Activated T-helper 1 cell treated with anti-CD3 and anti-CD28 coated beads, Interleukin-2, amount 50 U/mL, for 16 hours (primary cell): ENCODE measurements at places on chromosomes 7 and 10.

DNA sequence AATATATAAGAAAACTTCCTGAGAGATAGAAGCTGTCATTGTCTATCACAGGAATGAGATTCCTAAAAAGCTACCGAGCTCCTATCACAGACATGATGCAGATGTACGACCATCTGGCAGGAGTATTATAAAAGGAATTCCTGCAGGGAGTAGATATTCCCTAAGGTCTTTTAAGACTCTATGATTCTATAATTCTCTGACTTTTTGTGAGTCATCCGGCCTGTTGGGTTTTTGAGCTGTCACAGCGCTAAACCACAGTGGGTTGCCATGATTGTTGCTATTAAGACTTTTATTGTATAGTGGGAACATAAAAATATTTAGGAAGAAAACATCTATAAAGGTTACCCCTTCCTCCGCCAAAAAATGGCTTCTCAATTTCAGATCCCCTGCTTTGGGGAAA is 223.4 kb downstream of the BMPER start:
- DNase-seq = no peak

- no peak for DNase-seq
Measured at GRCh38 chr10:86077871-86078638, 288.5 kb downstream of the GRID1 start.

- DNase-seq = no peak
Measured at GRCh38 chr7:41315764-41316163, 387.1 kb downstream of the INHBA start.

DNA sequence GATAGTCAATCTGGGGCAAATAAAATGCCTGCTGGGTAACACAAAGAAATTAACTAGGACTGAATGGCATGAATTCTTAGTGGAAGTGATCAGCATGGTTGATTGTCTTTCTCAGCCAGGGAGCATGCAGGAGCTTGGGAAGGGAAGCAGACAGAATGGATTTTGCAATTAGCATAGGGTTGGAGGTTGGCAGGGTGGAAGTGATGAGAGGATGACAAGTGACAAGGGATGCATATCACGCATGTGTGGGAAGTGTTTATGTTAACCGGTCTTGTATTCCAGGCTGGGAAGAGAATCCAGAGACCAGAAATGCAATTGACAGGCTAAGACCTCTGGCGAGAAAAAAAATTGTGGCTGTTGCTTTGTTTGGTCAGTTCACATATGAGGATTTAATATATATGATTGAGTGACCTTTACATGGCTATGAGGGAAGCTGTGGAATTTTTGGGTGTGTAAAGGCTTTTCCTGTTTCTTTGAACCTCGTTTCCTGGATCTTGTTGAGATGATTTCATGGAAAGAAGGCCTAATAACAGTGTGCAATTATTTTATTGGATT is 8.3 kb downstream of the MDFIC start:
- DNase-seq = no peak

DNA sequence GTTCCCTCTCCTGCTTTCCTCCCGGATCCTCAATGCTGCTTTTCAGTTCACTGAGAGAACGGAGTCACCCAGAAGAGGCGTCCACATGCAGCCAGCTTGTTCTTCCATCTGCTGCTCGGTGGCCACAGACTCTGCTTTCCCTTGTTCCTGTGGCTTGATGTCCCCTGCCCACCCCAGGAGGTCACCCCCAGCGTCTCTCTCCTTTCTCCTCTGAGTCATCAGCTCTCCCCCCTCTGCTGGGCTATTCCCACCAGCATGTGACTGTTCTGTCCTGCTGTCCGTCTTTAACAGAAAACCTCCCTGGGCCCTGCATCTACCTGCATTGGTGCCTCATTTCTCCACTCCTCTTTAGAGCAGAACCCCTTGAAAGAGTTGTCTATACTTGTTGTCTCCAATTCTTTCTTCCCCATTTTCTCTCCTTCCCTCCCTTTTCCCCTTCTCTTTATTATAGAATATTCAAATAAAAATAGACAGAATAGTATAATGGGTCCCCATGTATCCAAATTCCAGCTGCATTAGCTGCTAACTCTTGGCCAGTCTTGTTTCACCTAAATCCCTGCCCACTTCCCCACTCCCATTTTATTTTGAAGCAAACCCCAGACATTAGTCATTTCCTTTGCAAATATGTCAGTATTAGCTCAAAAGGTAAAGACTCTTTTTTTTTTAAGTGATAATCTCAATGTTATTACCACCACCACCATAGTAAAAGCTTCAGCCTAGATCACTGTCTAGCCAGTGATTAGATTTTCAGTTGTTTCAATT is 4.1 kb downstream of the ZNF282 start:
- DNase-seq = no peak

- DNase-seq = no peak
Measured at GRCh38 chr10:1398626-1399410, 338.5 kb downstream of the ADARB2 start.

DNA sequence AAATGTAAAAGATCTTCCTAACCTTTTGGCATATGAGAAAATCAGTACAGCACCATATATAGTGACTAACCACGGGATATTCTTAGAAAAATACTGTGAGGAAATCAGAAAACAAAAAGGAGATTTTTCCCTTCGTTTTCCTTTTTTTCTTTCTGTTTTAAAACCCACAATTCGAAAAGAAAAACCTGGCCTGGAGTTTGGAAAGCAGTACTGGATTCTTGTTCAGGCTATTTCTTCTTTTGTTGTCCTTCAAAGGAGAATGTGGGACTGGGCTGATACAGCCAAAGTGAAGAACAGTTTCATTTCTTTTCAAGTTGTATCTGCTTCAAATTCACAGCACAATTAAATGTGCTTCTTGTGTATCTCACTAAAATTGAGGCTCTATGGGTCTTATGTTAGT is 156.8 kb upstream of the PHYHIPL start:
- DNase-seq = no peak

DNA sequence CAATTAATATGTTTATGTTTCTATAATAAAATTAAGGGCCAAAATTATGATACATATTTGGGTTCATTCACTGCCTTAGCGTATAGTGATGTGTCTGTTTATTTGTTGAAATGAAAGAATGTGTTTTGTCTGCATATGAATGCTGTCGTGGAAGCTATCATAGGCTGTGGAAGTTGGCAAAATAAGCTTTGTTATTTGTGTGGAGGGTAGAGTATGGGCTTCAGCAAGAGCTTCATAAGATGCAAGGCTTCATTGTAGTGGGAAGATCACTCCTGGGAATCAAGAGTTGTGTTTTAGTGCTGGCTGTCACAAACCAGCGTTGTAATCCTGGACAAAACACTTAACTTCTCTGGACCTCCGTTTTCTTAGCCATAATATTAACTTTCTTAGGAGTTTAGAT is 2.5 kb downstream of the SLK start:
- DNase-seq = no peak

DNA sequence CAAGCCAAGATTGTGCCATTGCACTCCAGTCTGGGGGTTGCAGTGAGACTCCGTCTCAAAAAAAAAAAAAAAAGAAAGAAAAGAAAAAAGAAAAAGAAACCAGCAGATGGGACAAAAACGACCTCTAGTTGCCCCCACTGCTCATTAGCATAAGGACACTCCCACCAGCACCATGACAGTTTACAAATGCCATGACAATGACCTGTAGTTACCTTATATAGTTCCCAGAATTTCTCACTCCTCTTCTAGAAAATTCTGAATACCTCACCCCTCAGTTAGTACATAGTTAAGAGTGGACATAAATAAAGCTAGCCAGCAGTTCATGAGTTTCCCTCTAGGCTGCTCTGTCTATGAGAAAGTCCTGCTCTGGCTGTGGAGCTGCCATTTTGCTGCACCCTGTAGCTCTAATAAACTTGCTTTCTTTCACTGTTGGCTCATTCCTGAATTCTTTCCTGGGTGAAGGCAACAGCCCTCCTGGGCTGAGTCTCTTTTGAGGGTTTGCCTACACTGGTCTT is 276.8 kb upstream of the AKR1E2 start:
- DNase-seq = no peak
